HCT116 (cell line): ENCODE measurements at places on chromosomes 13 and 19.

DNA sequence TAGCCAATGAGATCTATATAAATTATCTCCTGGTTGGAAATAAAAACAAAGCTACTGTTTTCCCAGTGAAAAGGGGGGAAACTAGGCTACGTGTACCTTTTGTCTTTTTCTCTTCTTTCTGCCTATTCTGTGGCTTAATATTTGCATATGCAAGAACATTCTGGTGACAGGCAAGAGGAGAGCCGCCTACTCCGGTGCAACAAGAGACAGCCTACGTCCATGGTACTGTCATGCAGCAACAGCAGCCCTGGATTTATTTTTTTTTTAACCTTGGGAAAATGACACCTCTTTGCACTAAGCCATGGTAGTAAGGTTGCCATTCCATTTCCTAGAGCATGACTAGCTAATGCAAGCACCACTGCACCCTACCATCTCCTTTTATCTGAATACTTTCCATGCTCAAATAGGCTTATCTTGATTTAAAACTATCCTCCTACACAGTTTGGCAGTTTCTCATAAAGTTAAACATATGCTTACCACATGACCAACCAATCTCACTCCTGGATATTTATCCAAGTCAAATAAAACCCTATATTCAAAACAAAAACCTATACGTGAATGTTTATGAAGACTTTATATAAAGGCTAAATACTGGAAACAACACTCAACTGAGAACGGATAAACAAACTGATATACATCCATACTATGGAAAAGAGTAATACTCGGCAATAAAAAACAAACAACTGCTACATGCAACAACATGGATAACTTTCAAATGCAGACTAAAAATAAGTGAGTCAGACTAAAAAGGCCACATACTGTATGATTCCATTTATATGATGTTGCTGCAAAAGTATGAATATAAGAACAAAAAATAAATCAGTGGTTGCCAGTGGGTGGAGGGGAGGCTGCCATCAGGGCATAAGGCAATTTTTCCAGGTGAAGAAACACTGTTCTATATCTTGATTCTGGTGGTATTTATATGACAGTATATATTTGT lies 17.3 kb downstream of the NUFIP1 start:
- DNase-seq, result no peak

- DNase-seq, result no peak
These were observed 725 bp downstream of the PSMD8 start for GRCh38 chr19:38375098-38375493.

DNA sequence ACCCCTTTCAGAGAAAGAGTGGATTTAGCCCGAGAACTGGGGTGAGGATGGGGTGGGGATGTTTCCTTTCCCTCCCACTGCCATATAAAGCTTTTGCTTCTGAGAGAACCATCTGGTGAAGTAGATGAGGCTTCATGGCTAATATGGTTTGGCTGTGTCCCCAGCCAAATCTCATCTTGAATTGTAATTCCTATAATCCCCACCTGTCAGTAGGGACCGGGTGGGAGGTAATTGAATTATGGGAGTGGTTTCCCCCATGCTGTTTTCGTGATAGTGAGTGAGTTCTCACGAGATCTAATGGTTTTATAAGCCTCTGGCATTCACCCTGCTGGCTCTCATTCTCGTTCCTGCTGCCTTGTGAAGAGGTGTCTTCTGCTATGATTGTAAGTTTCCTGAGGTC lies 270.9 kb downstream of the LMO7 start:
- DNase-seq, result no peak

DNA sequence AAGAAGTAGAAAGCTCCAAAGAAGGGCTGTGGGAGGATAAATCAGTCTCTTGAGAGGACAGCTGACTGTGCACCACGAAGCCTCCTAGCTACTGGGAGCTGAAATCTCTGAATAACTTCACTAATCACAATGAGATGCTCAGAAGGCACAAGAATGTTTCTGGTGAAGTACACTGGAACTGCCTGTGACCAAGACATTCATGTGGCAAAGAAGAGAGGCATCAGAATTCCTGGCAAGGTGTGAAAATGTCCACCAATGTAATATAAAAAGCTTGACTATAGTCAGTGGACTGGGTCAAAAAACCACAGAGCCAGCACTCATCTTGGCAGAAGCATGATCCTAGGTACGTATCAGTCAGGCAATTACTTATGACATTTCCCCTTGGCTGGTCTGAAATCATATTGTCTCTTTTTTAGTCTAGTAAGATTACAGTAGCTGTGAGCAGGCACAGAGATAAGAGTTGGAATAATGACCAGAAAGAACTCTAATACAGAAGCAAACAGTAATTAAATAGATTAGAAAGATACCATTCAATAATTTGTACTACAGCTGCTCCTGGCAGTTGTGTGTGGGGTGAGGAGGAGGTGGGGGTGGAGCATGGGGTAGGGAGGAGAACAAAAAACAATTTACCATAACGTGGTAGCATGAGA lies 434.7 kb downstream of the DIAPH3 start:
- DNase-seq, result no peak

GRCh38 chr19:35755550-35756376 lies 1.1 kb downstream of the HSPB6 start:
- no peak for DNase-seq

DNA sequence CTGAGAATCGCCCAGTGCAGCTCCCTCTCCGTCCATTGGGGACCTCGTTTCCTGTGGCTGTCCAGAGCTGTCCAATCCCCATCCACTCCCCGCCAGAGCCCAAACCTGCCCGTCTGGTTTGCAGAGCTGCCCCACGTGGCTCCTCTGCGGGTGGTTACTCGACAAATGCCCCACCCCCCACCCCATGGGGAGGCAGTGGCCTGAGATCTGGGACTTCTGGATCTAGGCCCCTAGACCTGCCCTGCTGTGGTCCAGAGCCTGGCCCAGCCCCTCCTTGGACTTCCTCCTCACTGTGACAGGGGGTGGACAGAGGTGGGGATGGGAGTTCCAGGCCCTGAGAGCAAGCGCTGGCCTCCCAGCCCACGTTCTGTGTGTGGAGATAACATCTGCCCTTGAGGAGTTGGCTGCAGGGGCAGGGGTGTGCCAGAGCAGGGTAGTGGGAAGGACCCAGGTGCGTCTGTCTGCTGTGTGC lies 29.1 kb downstream of the PAK4 start:
- DNase-seq, result peak; percentile 38

DNA sequence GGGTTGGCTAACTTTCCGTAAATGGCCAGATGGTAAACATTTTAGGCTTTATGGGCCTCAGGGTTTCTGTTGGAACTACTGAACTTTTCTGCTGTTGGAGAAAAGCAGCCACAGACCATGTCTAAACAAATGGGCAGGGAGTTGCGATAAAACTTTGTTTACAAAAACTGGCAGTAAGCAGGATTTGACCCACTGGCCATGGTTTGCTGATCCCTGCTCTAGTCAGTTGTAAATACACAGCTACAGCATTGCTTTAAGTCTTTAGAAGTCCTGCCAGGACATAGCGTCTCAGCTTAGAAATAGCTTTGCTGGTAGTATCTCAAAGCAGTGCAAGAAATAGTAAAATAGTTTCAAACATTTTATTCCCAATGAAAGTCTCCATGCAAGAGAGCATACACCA lies 88.4 kb downstream of the NALCN start:
- DNase-seq, result no peak

GRCh38 chr19:51668216-51668615 lies 21.6 kb upstream of the SIGLEC14 start:
- no peak for DNase-seq

- no peak for DNase-seq
These were observed 140.5 kb downstream of the IER2 start for GRCh38 chr19:13290741-13291140.

DNA sequence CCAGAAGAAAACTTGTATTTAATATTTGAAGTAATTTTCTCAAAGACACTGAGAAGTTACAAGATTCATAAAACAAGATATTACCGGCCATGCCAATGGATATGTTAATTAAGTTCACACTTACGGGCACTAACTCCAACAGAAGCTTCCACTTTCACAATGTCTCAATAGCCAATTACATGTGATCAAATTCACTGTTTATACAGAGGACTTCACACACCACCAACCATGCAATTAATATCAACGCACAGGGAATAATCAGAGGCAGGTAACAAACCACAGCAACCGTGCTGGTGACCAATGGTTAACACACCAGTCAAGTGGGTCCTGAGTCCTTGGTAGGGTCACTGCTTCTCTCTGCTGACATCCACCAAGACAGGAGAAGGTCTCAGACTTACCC lies 5.9 kb upstream of the ACOD1 start:
- DNase-seq, result no peak

DNA sequence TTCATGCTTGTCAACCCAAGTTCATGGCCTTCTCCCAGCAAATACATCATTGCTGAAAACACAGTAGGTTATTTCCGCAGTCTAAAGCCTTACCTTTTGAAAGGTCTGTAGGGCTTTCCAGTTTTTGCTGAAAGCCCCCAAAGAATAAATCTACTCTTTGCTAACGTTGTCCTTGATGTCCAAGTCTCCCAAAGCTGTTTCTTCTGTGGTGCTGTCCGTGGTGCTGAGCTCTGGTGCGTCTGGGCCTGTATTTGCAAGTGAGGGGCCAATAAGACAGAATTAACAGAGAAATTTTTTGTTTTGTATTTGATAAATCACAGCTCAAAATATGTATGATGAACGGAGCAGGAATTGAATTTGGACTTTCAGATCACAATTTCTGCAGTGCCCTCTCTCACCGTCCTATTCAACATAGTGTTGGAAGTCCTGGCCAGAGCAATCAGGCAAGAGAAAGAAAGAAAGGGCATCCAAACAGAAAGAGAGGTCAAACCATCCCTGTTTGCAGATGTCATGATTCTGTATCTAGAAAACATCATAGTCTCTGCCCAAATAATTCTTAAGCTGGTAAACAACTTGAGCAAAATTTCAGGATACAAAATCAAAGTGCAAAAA lies 9.8 kb upstream of the LGALS16 start:
- DNase-seq, result no peak

GRCh38 chr13:96581741-96582140 lies 412.5 kb downstream of the OXGR1 start:
- no peak for DNase-seq

DNA sequence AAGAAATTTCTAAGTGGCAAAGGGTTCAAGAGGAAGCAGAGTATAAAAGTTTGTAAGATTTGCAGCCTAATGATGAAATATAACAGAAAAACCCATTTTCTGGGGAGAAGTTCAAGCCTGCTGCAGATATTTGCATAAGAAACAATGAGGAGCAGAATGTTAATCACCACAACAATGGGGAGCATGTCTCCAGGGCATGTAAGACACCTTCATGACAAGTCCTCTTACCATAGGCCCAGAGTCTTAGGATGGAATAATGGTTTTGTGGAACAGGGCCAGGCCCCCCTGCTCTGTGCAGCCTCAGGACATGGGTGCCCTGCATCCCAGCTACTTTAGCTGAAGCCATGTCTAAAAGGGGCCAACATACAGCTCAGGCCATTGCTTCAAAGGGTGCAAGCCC lies 809.0 kb upstream of the SLITRK5 start:
- no peak for DNase-seq

DNA sequence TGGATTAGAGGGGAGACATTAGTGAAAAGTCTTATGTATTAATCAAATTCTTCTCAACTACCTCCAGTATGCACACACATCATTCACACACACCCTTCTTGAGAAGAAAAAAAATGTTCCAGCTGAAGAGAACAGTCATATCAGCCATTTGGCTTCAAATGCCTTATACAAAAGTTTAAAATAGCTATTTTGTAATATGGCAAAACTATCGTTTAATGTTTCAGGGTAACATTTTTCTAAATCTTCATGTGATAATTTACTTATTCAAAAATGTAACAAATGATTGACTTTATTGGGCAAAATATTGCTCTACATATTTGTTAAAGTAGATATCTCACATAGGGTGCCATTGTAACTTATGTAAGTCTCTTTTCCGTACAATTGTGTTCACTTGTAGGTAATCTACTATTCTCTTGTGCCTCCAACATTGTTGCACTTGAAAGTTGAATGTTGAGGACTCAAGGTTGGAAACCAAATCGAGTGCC lies 13.6 kb downstream of the ZIC2 start:
- DNase-seq, result no peak

GRCh38 chr13:67078062-67078461 lies 152.1 kb downstream of the PCDH9 start:
- DNase-seq, result no peak

- DNase-seq, result no peak
These were observed 43.5 kb downstream of the PIN1 start for GRCh38 chr19:9878511-9879196.

- no peak for DNase-seq
These were observed 31.4 kb downstream of the PHF11 start for GRCh38 chr13:49527123-49527522.

GRCh38 chr19:8081569-8082550 lies 29.3 kb downstream of the CCL25 start:
- no peak for DNase-seq

DNA sequence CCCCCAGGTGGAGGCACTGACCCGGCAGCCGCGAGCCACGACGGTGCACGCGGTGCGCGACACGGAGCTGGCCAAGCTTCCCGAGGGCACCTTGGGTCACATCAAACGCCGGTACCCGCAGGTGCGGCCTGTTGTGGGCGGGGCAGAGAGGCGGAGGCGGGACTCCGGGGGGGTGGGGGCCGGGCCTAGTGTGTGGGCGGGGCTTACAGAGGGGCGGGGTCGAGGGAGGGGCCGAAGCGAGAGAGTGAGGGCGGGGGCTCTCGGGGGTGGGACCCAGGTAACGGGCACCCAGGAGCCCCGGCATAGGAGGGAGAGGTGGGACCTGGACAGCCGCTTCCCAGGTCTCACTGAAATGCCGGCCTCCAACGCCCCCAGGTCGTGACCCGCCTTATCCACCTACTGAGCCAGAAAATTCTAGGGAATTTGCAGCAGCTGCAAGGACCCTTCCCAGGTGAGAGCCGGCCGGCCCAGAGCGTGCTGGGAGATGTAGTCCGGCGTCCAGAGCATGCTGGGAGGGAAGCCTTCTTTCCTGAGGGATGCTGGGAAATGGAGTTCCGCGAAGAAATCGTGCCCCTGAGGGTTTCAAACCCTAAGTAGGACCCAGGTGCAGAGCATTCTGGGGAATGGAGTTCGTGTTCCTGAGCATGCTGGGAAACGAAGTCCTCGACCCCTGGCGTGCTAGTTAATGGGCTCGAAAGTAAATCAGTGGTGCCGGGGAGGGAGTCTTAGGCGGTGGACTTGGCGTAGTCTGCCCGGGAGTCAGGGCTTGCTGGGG lies 15.7 kb downstream of the PNPLA6 start:
- DNase-seq, result peak; percentile 85

GRCh38 chr19:19562665-19563347 lies 24.7 kb downstream of the CILP2 start:
- no peak for DNase-seq

- DNase-seq, result no peak
These were observed 178.0 kb downstream of the IER2 start for GRCh38 chr19:13328241-13328640.

DNA sequence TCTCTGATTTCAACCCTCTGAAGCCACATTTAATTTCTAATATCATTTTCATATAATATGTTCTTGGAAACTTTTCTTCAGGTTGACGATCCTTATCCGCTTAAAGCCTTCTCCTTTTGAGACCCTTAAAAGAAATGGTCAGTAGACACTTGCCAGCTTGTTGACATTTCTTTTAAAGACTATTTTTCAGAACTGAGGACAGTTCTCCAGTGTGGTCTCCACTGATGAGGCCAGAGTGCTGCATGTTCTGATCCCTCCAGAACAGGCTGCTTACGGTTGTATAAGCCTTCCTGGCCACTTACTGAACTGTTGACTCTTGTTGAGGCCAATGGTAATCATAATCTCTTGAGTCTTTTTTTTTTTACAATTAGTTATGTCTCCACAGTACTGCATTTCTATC lies 477.3 kb downstream of the FGF9 start:
- no peak for DNase-seq

GRCh38 chr13:36131931-36132297 lies 732 bp upstream of the DCLK1 start:
- DNase-seq, result no peak
